Ammon's horn (tissue), 1 donor: ENCODE measurements at places on chromosomes 7 and 10.

- no peak for DNase-seq
Observed at GRCh38 chr10:72173619-72174296, 42.1 kb upstream of the ANAPC16 start.

DNA sequence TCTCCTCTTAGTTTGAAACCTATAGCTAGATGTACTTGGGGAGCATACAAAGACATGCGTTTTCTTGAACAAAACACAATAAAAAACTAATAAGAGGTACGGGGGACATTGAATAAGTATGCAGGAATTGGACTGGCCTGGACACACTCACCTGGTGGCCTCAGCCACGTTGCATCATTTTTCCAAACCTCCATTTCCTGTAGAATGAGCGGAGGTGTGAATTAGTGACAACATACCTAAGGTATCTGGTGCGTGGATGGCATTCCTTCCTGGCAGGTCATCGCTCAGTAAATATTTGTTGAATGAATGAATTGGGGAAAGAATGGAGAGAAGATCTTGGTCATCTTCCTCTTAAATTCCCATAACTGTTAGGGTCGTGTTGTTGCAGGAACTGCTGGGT, 103.2 kb upstream of the CTBP2 start:
- no peak for DNase-seq

- DNase-seq = no peak
Observed at GRCh38 chr10:34985823-34986222, 104.3 kb downstream of the CUL2 start.

DNA sequence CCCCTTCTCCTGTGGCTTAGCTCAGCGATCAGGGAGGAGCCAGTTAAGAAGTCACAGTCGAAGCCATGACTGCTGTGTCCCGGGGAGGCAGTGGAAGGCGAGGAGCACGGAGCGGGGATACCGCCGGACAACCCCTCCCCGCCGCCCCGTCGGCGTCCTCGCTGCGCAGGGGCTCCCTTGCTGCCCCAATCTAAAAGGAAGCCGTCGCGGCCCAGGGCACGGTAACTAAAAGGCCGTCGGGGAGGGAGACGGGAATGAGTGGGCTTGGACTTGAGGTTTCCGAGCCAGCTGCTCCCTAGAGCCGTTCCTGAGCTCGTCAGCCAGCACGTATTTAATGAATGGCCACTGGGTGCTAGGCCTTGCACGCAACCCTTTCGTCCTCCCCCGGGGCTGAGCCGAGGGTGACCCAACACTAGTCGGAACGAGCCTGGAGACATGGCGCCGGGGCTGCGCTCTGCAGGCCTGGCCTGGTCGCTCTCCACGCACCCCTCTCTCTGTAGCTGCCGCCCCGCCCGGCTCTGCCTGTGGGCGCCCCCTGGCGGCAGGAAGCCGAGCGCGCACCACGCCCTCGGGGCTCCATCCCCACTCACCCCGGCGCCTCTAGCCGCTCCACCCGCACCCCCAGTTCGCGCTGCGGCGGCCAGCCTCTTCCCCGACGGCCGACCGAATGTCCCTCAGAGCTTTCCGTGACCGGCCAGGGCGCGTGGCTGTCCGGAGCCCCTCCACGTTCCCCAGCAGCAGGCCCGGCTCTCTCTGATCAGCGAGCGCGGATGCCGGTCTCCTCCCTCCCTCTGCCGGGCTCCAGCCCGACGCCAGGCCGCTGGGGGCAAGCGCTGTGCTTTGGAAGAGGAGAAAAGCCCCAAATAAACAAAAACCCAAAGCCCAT, 29.3 kb upstream of the KCNK18 start:
- peak; percentile 73 for DNase-seq

DNA sequence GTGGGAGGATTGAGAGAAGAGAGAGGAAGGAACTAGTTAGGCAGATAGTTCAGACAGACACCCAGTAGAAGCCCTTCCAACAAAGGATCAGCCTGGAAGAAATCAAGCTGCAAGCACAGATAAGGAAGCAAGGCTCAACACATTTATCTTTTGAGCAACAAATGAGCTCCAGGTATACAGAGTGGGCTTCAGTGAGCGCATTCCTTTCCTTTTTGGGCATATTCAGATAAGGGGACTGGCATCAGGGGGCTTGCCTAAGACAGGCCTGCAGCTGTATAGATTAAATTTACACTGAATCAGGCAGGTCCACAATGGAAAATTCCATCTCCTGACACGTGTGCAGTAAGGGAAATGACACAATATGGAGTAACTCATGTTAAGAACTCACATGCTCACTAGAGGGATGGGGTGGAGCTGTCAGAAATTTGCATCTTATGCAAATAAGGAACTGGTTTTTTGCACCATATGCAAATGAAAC, 147.2 kb downstream of the AKR1D1 start:
- no peak for DNase-seq

GRCh38 chr10:110983466-110983865, 64.1 kb downstream of the SHOC2 start:
- no peak for DNase-seq

DNA sequence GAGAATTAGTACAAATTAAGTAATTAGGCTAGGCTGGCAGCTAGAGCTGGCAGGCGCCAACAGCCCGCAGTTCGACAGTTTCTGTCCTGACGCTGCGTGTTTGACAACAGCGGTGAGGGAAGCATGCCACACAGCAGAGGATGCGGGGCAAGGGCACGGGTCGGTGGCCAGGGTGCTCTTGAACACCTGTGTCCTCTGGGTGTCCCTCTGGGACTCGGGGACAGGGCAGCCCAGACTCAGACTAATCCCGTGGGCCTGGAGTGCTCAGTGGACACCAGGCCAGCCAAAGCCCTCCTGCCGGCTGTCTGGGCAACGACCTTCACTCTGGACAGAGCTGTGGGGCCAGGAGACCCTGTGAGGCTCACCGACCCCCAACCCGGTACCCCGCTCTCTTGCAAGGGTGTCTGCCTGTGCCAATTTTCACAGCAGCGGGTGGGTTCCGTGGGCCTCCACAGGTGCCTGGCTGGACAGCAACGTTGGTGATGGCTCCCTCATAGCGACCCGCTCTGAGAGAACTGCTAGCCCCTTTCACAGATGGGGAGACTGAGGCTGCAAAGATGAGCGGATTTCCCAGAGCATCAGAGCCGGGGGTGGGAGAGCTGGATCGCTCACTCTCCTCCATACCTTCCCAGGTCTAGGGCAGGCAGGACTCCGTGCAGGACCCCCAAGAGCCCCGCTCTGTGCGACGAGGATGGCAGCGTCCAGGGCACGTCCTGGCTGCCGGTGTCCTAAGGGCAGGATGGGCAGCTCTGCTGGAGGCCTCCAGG, 48.5 kb downstream of the FOXL3 start:
- DNase-seq = no peak

DNA sequence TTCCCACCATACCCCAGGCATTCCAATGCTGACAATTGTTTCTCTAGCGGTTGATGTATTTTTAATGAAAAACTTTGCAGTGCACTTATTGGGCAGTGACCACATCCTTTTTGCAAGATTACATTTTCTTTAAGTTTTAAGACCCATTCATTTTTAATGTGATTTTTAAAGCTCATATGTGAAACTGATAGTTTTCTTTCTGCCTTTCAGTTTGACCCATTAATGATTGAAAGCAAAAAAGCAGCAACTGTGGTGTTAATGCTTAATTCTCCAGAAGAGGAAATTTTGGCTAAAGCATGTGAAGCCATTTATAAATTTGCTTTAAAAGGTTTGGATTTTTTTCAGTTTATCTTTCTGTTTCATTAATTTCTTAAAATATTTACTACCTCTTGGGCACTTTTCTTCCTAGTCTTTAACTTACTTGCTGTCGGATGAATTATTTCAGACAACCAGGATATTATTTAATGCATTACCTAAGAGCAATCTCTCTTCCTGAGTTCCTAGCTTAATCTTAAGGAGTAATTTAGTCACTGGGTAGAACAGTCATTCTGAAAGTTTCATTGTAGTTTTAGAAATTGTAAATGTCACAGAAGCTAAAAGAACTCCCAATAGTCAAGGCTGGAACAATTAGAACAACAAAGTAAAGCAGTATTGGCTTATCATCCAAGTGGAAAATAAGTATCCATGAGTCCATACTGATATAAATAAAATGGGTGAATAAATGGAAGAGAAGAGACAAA, 18.3 kb downstream of the ARMC3 start:
- no peak for DNase-seq
